ENCODE measurements at places on chromosomes 16 and 17.

- DNase-seq, result no peak
Measured at GRCh38 chr16:57235128-57236021, 9.7 kb upstream of the ARL2BP start.

- DNase-seq, result no peak
Measured at GRCh38 chr16:79528338-79528737, 72.2 kb downstream of the MAF start.

GRCh38 chr16:51228097-51228659 lies 77.1 kb upstream of the SALL1 start:
- DNase-seq, result no peak

DNA sequence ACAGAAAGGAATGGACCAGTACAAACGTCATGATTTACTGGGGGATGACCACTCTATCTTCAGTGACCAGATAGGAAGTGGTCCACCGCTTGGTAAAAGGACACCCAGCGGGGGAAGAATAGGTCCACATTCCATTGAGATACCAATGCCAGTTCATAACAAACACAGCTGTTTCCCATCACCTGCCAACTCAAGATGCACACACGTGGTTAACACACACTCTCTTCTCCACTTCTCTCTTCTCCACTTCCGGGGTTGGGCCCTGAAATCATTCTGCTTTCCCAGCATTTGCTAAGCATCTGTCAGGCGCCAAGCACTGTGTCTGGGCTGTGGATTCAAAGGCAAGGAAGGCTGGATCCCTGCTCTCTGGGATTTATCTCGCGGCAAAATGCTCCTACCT lies 175.5 kb downstream of the SLC39A11 start:
- no peak for DNase-seq

- peak; percentile 79 for DNase-seq
Measured at GRCh38 chr17:58487589-58488427, at the start of gene HSF5. Gene HSF5, minus strand, starts transcription at chr17:58488408. Its CDS starts 134 bp downstream, at chr17:58488274.
